ENCODE measurements at places on chromosomes 2 and 18.

DNA sequence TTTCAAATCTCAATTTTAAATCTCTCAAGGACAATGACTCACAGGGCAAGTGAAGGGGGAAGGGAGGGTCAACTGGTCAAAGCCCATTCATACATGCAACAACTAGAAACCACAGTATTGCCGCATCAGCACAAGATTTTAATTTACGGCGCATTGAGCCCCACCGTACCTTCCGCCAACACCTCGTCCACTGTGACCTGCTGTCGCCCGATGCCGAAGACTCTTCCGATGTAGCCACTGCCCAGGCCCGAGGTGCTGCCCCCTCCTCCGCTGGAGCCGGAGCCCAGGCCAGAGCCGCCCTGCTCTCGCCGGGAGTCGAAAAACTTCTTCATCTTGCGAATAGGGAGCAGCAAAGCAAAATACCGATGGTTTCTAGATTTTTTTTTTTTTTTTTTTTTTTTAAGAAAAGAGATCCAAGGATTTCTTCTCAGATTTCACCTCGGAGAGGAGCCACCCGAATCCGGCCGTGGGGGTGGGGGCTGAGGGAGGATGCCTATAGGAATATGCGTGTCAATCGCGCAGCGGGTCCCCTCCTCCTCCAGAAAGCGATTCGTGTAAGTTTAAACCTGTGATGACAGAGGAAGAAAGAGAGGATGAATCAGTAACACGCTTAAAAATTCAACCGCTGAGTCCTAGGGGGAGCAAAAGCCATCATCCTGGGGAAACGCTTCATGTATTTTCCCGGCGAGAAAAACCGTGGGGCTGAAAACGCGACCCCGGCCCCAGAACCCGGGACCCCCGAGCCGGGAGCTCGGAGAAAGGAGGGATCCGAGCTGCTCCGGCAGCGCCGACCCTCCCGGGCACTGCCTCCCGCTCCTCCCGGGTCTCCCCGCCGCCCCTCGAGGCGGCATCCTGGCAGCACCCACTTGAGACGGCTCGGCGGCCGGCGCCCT is 584 bp downstream of the AAK1 start:
- no peak for DNase-seq

GRCh38 chr2:157523270-157524247 is 79.7 kb upstream of the CYTIP start:
- DNase-seq: no peak

GRCh38 chr2:229301237-229301636 is 30.1 kb upstream of the PID1 start:
- no peak for DNase-seq

GRCh38 chr2:69945441-69945840 is 16.0 kb downstream of the ASPRV1 start:
- DNase-seq: no peak

GRCh38 chr2:104434318-104434792 is 419.6 kb upstream of the POU3F3 start:
- no peak for DNase-seq

- DNase-seq: no peak
Measured at GRCh38 chr2:159982270-159982669, 80.1 kb downstream of the PLA2R1 start.

DNA sequence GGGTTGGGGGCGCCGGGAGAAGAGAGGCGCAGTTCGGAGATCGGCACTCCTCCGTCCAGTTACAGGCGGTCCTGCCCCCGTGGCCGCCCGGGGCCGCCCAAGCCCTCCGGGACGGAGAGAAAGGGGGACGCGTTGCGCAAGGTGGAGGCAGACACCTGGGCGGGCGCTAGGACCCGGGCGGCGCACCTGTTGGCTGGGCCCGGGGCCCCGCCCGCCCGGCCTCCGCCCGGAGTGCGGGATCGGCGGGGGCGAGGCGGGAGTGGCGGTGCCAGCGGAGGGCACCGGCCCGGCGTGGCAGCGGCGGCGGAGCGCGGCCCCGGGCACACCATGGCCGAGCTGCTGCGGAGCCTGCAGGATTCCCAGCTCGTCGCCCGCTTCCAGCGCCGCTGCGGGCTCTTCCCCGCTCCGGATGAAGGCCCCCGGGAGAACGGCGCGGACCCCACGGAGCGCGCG is at the start of gene SGPP2:
Gene SGPP2 (plus strand): TSS at position 268 of the 453 bp plus-strand sequence. CDS start 60 bp downstream, at position 328.
- DNase-seq: no peak

DNA sequence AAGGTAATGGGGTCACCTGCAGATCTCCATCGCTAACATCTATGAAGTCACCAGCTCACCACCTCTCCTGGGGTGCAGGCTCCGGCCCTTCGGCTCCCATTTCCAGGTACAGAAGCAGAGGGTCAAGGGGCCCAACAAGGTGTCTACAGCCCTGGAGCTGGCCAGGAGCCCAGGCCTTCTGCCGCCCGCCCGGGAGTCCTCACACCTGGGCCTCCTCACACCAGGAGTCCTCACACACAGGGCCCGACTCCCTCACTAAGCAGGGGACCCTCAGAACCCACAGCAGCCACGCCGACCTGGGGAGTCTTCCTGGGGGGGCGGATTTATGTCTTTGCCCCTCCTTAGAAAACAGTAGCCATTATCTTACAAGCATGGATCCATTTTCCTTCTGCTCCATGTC is 43.4 kb upstream of the TPO start:
- no peak for DNase-seq

GRCh38 chr2:70887550-70888246 is 48.0 kb upstream of the ATP6V1B1 start:
- DNase-seq: no peak

DNA sequence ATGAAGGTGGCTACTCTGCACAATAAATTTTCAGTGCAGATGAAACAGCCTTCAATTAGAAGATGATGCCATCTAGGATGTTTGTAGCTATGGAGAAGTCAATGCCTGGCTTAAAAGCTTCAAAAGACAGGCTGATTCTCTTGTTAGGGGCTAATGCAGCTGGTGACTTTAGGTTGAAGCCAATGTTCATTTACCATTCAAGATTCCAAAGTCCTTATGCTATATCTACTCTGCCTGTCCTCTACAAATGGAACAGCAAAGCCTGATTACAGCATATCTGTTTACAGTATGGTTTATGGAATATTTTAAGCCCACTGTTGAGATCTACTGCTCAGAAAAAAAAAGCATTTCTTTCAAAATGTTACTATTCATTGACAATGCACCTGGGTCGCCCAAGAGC is 15.8 kb downstream of the TGFA start:
- no peak for DNase-seq

DNA sequence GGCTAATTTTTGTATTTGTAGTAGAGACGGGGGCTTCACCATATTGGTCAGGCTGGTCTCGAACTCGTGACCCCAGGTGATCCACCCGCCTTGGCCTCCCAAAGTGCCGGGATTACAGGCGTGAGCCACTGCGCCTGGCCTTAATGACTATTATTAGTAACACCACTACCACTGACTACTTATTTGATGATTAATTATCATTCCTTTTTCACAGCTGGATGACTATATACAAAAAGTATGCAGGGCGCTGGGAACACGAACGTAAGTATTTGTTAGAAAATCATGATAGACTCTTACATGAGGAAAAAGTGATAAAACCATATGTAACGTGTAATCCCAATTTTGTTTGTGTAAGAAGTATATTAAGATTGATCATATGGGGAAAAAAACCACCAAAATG is 21.6 kb downstream of the DARS1 start:
- no peak for DNase-seq

- DNase-seq: no peak
Measured at GRCh38 chr18:7336623-7337022, 105.7 kb downstream of the LRRC30 start.

GRCh38 chr18:8707556-8708300 is 2.4 kb downstream of the MTCL1 start:
- no peak for DNase-seq

DNA sequence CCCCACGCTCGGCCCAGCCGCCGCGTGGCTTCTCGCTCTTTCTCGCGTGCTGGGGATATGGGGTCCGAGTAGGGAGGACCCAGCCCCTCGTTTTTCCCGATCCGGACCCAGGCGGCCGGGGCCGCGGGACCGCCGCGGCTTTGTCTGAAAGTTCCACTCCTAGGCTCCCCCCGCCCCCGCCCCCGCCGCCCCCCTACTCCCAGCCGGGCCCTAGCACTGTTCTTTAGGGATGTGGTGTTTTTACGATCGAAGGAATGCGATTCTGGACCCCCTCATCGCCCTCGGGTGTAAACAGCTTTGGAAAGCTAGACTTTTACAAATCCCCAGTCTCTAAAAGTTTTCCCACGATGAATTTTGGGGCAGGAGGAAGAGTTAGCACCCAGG is 819 bp downstream of the TGIF1 start:
- no peak for DNase-seq

- no peak for DNase-seq
Measured at GRCh38 chr2:19878268-19879046, 23.3 kb downstream of the TTC32 start.

DNA sequence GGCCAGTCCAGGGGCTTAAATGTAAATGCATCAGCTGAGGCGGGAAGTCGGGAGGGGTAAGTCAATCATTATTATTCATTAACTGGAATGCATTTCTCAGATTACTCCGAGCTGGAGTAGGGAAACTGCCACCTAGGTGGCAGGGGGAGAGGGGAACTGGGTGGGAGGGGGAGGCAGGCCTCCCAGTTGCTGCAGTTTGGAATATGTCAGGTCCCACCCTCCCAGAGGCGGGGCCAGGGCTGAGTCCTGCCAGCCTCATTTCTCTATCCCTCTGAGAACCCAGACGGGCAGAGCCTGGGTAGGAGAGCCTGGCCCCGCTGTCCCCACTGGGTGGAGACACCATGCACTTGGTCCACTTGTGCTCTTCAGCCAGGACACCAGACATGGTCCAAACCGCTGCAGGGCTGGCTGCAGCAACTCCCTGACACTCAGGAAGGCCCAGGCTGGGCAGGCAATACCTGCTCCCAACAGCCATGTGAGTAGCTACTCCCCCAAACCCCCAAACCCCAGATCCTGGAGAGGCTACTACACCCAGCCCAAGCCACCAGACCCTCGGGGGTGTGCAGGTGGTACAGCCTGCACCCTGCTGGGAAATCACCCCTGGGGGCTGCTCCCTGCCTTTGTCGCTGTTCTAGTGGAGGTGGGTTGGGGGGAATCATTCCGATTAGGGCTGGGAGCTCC is at the start of gene GPBAR1:
Gene GPBAR1 (plus strand): TSS at position 274 of the 681 bp plus-strand sequence. CDS start 1,710 bp downstream, outside the sequence.
- no peak for DNase-seq

DNA sequence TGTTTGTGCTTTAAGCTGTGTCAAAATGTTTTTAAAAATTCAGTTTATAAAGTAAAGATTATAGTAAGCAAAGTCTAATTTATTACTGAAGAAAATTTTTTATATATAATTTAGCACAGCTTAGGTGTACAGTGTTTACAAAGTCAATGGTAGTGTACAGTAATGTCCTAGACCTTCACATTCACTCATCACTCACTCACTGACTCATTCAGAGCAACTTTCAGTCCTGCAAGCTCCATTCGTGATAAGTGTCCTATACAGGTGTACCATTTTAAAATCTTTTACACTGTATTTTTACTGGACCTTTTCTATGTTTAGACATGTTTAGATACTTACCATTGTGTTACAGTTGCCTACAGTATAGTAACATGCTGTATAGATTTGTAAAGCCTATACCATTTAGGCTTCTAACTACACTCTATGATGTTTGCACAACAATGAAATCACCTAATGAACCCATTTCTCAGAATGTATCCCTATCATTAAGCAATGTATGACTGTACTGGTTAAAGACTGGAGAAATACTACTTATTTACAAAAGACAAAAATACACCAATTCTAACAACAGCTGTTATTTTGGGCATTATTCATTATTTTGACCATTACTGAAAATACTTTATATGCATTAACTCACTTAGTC is 95.1 kb downstream of the STRN start:
- DNase-seq: no peak

DNA sequence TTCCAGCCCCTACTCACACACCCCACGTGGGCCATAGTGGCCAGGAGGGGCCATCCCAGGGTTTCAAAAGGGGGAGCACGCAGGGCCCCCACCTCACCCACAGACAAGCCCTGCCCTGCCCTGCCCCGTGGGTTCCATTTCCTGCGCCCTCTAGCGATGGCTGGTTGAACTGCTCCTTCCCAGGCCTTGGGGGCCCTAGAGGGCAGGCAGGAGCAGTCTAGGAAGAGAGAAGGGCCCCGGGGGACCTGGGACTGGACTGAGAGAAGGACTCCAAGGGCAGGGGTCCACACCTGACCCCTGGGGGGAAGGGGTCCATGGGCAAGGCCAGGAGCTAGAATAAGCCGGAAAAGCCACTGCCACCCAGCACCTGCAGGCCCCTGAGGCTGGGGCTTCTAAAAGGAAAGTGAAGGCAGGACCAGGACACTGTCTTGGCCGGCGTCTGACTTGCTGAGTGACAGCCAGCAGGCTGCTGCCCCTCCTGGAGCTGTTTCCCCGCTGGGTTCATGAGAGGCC is 10.1 kb downstream of the CYP26B1 start:
- no peak for DNase-seq

GRCh38 chr2:65113816-65114215 is 16.1 kb downstream of the RAB1A start:
- no peak for DNase-seq

DNA sequence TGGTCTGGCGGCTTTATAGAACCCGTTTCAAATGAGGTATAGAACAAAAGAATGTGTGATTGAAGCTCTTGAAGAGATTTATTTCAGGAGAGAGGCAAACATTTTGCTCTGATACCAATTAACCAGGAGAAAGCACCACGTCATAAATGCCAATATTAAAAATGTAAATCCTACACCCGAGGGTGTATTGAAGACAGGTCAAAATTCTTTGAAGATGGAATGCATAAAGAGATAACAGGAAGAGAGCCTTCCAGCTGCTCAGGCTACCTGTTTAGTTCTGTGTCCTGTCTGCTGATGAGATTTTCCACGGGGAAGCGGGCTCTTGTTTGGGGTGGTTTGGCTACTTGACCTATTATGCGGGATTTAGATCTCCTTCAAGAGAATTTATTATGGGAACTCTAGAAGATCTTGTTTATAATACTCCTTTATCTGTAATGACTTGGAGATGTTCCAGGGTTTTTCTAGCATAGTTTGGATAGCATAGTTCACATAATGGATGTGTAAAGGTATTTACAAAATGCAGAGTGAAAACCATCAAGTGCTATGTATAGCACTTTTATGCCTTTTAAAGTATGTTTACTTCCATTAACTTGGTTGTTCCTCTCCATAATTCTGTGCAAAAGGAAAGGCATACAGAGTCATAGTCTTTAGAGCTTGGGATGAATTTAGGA is 204.5 kb upstream of the SPRED2 start:
- no peak for DNase-seq

GRCh38 chr2:152097290-152097800 is 1.5 kb downstream of the CACNB4 start:
- no peak for DNase-seq

DNA sequence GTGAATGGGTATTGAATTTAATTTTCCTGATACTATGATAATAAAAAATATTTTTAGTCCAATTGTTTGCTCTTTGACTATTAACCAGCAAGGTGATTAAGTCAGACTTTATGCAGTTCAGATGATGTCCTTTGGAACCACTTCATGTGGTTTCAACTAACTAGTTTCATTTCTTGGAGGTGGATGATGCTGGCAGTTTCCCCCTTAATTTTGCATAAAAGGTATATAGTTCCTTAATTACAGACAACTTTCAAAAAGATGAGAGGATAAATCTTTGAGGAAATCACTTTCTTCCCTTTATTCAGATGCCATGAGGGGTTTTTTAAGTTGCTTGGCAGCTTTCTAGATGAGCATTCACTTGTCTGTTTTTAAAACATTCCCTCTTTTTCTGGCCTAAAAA is 223.1 kb downstream of the PHLPP1 start:
- DNase-seq: no peak

- no peak for DNase-seq
Measured at GRCh38 chr2:204081487-204082425, 145.2 kb downstream of the ICOS start.

Data from stimulated activated CD8-positive, alpha-beta memory T cell treated with anti-CD3 and anti-CD28 coated beads, Interleukin-4, amount 100 ng/mL, for 1 hour (primary cell).